ENCODE measurements at places on chromosomes 3 and 15.

DNA sequence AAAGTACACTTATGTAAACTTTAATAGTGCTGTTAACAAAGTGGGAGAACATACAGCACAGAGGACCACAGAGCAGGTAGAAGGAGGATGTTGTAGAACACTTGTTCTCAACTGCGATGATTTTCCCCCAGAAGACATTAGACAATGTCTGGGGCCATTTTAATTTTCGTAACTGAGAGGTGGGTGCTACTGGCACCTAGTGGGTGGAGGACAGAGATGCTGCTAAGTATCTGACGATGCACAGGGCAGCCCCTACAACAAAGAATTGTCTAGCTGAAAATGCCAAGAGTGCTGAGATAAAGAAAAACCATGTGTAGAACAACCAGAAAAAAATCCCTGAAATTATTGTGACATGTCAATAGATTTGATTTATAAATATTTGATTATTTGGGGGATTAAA lies 5.0 kb upstream of the KBTBD8 start:
- DNase-seq: no peak

GRCh38 chr3:119311081-119311925 lies 17.1 kb downstream of the ARHGAP31 start:
- DNase-seq: no peak

DNA sequence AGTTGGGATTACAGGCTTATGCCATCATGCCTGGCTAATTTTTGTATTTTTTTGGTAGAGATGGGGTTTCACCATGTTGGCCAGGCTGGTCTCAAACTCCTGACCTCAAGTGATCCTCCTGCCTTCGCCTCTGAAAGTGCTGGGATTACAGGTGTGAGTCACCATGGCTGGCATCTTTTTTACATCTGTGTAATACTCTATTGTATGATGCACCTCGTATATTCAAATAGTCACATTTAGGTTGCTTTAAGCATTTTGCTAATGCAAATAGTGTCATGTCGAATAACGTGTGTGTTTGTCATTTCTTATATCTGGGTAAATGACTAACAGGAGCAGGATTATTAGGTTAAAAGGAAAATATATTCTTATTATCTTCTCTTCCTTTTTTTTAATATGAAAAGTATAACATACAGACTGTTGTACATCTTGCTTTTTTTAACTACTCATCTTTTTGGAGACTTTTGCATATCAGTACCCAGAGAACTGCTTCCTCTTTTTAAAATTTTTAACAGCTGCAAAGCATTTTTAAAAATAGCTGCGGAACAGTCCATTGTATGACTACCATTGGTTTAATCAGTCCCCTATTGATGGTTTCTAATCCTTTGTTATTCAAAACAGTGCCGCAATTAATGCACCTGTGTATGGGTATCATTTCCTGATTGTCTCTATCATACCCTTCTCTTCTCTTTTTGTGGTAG lies 13.4 kb downstream of the SCAMP5 start:
- no peak for DNase-seq

DNA sequence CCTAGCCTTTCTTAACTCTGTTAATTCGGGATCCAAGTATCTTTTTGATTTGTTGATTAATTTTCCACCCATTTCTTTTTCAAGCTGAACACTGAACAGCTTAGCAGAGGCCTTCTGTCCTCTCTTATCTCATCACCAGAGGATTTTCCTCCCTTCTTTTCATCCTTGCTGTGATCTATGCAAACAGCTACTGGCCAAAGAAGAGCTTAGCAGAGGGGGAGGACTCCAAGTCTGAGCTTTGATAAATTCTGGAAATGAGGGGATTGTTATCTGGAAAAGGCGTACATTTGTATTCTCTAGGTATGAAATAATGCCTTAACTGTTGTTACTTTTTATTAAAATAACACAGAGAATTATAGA lies 13.4 kb downstream of the DZIP3 start:
- no peak for DNase-seq

GRCh38 chr15:74845581-74845980 lies 2.6 kb upstream of the ULK3 start:
- no peak for DNase-seq

DNA sequence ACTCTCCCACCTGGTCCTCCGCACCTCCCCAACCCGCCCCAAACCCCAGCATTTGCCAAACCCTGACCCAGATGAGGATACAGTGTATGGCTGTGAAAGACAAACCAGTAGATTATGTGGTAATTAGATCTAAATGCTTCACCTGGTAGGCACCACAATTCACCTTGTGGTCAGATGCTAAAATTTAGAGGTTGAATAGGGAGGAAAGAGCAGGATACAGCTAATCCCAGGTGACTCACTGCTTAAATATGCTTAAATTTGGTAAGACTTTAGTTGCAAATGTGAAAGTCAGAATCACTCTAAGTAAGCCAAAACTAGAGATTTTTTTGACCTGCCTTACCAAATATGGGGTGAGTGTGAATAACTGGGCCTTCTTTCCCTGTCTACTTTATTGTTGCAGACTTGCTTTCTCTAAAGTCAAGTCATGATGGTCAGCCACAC lies 105.5 kb downstream of the MME start:
- DNase-seq: no peak

GRCh38 chr15:92332125-92332899 lies 61.4 kb upstream of the ST8SIA2 start:
- DNase-seq: no peak

GRCh38 chr15:89486726-89487050 lies 9.7 kb downstream of the RHCG start:
- DNase-seq: no peak

DNA sequence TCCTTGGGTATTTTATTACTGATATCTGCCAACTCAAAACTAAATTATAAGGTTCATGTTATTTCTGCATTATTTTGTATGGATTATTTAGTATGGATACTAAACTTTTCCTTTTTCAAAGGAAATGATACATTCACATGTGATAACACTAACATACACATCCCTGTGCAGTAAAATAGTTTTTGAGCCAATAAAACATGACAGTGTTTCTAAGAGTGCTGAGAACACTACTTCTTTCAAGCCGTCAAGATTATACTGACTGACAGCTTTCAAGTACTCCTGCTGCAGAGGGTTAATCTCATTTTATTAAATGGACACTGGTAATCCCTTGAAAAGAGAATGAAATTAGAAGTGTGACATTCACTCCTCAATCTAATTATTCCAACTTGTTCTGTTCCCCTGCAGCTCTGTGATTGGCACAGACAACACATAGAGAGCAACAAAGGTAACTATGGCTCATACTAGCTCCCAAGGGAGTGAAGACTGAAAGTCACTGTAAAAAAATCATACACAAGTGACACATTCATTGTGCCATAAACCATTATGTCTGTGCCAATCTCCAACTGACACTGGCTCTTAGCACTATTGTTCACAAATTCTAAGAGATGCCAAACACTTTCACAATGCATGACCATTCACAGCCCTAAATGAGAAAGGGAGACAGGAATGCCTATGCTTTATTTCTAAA lies 468.6 kb downstream of the SHQ1 start:
- no peak for DNase-seq

DNA sequence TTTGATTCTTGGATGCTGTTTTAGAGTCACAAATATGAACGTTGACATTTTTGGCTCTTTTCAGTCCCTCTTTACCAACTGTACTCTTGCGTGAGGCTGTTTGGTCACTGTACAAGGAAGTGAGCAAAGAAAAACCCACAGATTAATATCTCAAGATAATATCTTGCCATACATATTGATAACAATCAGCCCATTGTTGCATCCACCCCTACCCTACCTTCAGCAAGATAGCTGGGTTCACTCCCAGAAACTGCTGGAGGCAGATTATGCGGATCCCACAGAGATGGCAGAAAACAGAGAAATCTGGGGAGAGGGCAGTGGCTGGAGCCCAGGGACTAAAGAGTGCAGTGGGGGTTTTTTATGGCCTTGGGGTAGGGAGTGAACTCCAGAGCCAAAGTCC lies 29.9 kb upstream of the MFSD1 start:
- no peak for DNase-seq
